Activated CD4-positive, alpha-beta T cell treated with anti-CD3 and anti-CD28 coated beads for 1 hour (primary cell): ENCODE measurements at places on chromosomes 12 and 14.
A peak's percentile ranks its signal among the peaks of the same experiment; 100 is the strongest.

GRCh38 chr14:102063109-102063807 lies 23.6 kb downstream of the HSP90AA1 start:
- peak; percentile 48 for DNase-seq

- no peak for DNase-seq
Observed at GRCh38 chr12:96258104-96258961, 64.2 kb downstream of the ELK3 start.

GRCh38 chr12:67816269-67816668 lies 167.7 kb downstream of the DYRK2 start:
- no peak for DNase-seq

DNA sequence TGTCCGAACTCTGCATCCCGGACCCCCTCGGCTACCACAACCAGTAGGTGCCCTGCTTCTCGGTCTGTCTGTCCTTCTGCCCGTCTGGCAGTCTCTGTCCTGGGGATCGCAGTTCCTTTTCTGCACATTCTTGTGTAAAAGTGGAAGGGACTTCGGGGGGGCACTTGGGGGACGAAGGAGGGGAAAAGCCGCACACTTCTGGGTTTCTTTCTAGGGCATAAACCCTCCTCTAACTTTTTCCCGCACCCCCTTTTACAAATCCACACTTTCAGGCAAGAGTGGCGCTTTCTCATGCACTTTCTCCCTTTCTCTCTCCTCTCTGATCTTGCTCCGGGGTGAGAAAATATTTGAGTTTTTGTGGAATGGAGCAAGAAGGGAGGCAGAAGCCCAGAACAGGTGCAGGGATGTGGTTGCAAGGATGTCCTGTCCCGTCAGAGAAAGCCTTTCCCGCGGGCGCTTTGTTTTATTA lies 506 bp downstream of the ESRRB start:
- no peak for DNase-seq

GRCh38 chr12:107011519-107011918 lies 24.6 kb upstream of the MTERF2 start:
- DNase-seq = no peak

DNA sequence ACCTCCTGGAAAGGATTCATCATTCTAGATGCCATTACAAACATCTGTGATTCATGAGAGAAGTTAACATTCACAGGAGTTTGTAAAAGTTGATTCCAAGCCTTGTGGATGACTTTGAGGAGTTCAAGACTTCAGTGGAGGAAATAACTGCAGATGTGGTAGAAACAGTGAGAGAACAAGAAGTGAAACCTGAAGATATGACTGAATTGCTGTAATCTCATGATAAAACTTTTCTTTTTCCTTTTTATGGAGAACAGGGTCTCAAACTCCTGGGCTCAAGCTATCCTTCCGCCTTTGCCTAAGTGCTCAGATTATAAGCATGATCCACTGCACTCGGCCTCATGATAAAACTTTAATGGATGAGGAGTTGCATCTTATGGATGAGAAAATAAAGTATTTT lies 64.5 kb upstream of the GTF2A1 start:
- DNase-seq = no peak

DNA sequence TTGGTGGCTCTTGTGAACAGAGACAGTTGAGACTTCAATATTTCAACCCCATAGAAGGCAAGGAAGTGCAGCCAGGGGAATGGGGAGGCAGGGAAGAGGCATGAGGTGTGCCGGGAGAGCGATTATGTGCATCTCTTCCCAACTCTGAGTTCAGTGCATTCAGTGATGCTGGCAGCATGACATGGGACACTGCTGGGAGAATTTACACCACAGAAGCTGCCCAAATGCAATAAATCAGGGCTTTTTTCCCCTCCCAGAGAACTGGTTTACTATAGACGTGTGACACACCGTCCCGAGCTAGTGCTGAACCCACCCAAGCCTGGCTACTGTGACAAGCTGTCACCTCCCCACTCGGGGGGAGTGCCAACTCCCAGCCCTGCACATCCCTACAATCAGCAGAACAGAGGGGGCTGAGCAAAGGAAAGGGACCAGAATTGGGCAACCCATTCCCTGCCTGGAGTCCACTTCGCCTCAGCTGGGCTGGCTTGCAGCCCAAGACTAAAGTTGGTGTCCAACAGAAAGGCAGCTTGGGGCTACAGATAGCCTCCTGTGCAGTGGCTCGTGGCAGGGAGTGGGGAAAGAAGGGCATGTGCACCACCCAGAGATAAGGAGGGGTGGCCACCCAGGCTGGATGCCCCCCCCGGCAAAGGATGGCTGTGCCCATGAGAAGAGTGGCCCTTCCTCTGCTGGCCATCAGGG lies 16.7 kb downstream of the AHSA1 start:
- DNase-seq = no peak

GRCh38 chr14:31419179-31419966 lies 977 bp downstream of the HEATR5A start:
- DNase-seq = no peak

DNA sequence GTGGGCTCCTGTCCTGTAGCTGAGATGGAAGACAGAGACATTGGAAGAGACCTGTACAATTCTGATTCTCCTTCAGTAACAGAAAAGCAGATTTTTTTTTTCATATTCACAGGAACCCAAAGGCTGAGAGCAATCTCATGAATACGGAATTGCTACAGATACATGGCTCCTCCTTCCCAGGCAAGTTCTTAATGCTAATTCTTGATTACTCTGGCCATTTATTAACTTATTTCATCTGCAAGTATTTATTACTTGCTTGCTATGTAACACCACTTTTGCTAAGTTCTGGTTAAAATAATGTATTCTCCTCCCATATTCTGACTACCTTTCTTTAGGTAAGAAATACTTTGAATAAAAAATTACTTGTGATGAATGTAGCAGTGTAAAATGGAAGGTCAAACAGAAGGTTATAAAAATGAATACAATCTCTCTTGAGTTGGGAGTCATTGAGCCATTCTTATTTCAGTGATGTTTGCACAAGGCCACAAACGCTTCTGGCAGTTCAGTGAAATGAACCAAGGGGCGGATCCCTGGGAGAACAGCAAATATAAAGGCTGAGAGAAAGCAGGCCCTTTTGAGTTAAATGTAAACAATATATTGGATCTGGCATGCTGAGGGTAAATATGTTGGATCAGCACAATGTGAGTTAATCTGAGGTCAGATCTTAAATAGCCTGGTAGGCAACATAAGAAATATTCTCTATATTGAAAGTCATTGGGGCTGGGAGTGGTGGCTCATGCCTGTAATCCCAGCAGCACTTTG lies 37.6 kb downstream of the MUCL1 start:
- DNase-seq = no peak

- no peak for DNase-seq
Observed at GRCh38 chr14:47207617-47208016, 467.8 kb downstream of the MDGA2 start.

DNA sequence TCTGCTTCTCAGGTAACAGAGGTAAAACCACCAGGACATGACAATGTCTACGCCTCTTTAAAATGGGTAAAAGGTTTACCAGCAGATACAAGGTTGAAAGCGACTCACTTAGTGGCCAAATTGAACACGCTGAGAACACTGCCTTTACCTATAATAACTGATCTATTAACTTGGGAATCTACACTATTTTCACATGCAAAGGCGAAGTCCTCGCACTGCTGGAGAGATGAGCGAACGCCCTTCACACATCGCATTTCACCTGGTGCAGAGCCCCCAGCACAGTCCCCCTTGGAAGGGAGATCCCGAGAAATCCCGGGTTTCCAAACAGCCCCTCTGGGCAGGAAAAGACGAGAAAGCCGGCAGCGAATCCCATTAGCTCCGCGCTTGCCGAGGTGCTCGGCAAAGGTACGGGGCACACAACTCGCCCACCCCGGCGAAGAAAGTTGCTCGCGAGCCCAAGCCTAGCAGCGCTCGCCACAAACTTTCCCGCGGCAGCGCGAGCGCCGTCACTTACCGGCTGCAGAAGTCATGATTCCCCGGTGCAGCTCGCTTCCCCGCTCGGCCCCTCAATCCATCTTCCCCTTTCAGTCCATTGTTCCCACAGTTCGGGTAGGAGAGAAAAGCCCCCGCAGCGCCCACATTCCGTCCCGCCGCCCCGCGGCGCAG lies 423 bp downstream of the FGD6 start:
- no peak for DNase-seq

- DNase-seq = no peak
Observed at GRCh38 chr12:94062796-94063635, 85.4 kb upstream of the PLXNC1 start.

DNA sequence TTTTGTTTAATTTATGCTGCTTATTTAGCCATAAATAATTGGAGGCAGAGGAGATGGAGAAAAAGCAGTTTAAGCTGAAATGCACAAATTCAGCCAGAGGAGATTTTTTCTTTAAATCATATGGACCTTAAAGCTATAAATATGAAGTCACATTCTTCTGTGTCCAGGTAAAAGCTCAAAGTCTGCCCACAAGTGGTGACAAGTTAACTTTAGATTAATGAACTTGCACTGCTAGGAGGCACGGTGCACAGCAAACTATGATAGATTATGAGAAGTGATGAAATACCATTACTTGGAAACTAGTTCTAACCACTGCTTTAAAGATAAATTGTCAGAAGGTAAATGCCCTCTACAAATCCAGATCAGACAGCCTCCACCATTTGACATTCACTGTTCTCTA lies 69.0 kb downstream of the IFT81 start:
- no peak for DNase-seq

DNA sequence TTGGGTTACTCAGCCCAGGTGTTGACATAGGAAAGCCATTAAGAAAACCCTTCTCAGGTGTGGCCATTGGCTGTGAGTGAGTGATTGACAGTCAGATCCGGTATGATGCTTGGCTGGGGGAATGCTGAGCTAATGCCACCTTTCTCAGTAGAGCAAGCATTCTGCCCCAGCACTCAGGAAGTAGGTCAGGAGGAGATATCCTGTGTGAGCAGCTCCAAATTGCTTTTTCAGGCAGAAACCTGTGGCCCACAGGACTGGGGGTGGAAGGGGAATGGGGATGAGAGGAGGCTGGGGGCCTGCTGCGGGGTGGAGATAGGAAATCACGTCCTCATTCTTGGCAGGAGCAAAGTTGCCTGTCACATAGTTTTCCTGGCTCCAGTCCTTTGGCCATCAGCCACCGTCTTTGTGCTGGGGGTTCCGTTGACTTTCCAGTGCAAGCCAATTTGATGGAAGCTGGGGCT lies 55.7 kb downstream of the NINJ2 start:
- no peak for DNase-seq

GRCh38 chr12:32270818-32271710 lies 128.3 kb upstream of the FGD4 start:
- no peak for DNase-seq

DNA sequence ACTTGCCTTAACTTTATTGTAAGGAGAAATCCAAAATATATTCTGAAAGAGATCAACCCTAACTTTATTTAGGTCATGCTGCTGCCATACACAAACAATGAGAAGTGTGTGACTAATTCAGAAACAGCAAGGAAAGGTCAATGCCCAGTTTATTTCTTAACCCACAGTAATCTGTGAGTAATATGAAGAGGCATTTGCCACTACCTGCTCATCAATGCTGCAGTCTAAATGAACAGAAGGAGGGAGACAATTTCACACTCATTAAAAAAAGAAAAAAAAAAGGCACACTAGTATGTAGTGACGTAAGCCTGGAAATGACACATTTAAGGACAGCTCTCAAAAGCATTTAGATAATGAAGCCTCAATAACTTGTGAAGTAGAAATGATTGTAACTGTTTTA lies 90.5 kb upstream of the FOXN3 start:
- DNase-seq = no peak

- DNase-seq = no peak
Observed at GRCh38 chr12:43665091-43665490, 93.5 kb downstream of the PUS7L start.
